ENCODE measurements at places on chromosomes 2 and 18. TPM values are rescaled to one million over a fixed set of nuclear protein-coding genes. Genes with fewer than 3 reads are reported as not detected.

SERPINB7 gene
- 0.36 TPM for total RNA-seq

FOXD4L1 gene
- under 0.01 TPM for total RNA-seq

UGT1A6 gene
- total RNA-seq: not detected

MLPH gene
- total RNA-seq: 32.1 TPM

ACOXL gene
- total RNA-seq: not detected

FLACC1 gene
- 1.5 TPM for total RNA-seq

AMER3 gene
- not detected for total RNA-seq

KIF3C gene
- total RNA-seq: 14.4 TPM

MAP3K19 gene
- total RNA-seq: not detected

L3MBTL4 gene
- total RNA-seq: 0.88 TPM

SIGLEC15 gene
- 8.0 TPM for total RNA-seq

UGT1A5 gene
- not detected for total RNA-seq

CNGA3 gene
- total RNA-seq: 0.29 TPM

SLC16A14 gene
- under 0.01 TPM for total RNA-seq

TFPI gene
- total RNA-seq: 123 TPM

DNER gene
- total RNA-seq: 0.36 TPM

DPYSL5 gene
- total RNA-seq: not detected

RND3 gene
- total RNA-seq: 298 TPM

CLEC4F gene
- total RNA-seq: not detected

SLC4A1AP gene
- 27.9 TPM for total RNA-seq

FBXO48 gene
- 0.88 TPM for total RNA-seq

FAM237A gene
- total RNA-seq: not detected

ST8SIA5 gene
- total RNA-seq: under 0.01 TPM

CFAP53 gene
- total RNA-seq: 0.36 TPM

SLC14A1 gene
- 136 TPM for total RNA-seq

TDRD15 gene
- not detected for total RNA-seq

CPLX4 gene
- not detected for total RNA-seq

SCN9A gene
- 1.8 TPM for total RNA-seq

HNMT gene
- 100 TPM for total RNA-seq

IL36G gene
- not detected for total RNA-seq

TEX44 gene
- total RNA-seq: not detected

HOXD8 gene
- 3.3 TPM for total RNA-seq

CYP27A1 gene
- 25.0 TPM for total RNA-seq

MCM6 gene
- 14.5 TPM for total RNA-seq

RTP5 gene
- not detected for total RNA-seq

SDC1 gene
- 11.8 TPM for total RNA-seq

NHEJ1 gene
- total RNA-seq: 21.7 TPM

ACKR3 gene
- 26.8 TPM for total RNA-seq

MARS2 gene
- total RNA-seq: 3.2 TPM

SMYD5 gene
- 16.5 TPM for total RNA-seq

PLEKHB2 gene
- 63.9 TPM for total RNA-seq

SLC30A3 gene
- under 0.01 TPM for total RNA-seq

ADCY3 gene
- 52.2 TPM for total RNA-seq

EGR4 gene
- not detected for total RNA-seq

ALK gene
- total RNA-seq: under 0.01 TPM

HOXD9 gene
- 0.36 TPM for total RNA-seq

SULT1C2 gene
- 1.2 TPM for total RNA-seq

MROH2A gene
- not detected for total RNA-seq

Data from osteoblast (primary cell).